ENCODE measurements at places on chromosomes 5 and 9.

GRCh38 chr5:133081036-133081435, 29.2 kb downstream of the HSPA4 start:
- ATAC-seq = no peak
- H3K4me1 ChIP-seq = no peaks in the 10 kb centered on the region
- no peaks in the 10 kb centered on the region for H3K27me3 ChIP-seq
- no peak overlapping the region for H3K4me3 ChIP-seq
- peaks cover 40% of the 10 kb centered on the region for H3K36me3 ChIP-seq

GRCh38 chr9:19998153-19998552, 209.3 kb upstream of the SLC24A2 start:
- no peak overlapping the region for H3K27ac ChIP-seq
- no peaks in the 10 kb centered on the region for H3K27me3 ChIP-seq
- H3K36me3 ChIP-seq = no peaks in the 10 kb centered on the region
- H3K4me3 ChIP-seq = no peak overlapping the region
- ATAC-seq = no peak

DNA sequence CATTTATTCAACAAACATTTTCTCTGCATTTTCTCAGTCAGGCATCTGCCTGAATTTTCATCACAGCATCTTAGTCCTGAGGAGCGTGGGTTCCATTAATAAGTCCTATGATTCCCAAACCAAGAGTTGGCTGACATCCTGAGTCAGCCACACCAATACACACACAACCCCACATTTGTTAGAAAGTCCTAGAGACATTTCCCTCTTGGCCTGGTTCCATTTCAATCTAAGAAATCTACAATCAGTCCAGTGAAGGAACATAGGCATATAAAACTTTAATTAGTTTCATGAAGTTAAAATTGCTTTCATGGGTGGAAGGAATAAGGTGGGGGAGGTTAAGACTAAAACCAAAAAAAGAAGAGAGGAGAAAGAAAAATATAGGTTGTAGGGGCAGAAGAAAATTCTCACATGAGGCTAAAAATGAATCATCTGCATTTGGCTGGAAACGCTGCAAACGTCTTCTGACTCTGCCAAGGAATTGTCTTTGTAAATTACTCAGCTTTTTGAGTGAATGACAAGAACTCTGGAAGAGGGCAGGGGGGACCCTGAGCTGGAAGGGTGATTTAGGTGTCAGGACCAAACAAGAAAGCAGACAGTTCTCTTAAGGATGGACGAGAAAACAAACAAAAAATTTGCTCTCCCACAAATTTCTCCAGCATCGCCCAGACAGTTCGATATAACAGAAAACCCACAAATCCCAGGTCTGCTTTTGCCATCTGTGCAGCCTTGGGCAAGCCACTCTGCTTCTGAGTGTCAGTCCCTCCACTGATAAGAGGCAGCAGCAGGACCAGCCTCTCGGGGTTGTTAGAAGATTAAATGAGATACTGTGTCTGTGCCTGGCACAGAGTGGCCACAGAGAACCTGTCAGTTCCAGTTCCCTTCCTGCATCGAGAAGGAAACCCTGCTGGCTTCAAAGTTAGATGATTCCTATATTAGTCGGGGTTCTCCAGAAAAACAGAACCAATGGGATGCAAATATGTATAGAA, 289.7 kb downstream of the CDK5RAP2 start:
- H3K27me3 ChIP-seq = no peaks in the 10 kb centered on the region
- no peaks in the 10 kb centered on the region for H3K4me1 ChIP-seq
- no peaks in the 10 kb centered on the region for H3K36me3 ChIP-seq
- no peak for ATAC-seq
- H3K4me3 ChIP-seq = no peak overlapping the region

DNA sequence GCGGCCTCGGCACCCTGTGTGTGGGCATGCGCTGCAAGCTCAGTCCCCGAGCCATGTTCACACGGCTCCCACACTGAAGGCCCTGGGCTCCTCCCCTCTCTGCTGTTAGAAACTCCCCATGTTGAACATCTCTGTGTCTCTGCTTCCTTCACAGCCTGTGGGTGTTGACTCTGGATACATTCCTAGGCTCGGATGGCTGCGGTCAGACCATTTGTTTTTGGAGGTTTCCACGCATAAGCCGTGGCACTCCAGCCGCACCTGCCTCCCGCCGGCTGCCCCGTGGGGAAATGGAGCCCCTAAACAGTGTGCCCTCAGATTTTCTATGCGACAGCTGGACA, 31.2 kb upstream of the LRRC14B start:
- ATAC-seq = no peak
- no peaks in the 10 kb centered on the region for H3K36me3 ChIP-seq
- H3K4me3 ChIP-seq = no peak overlapping the region
- H3K27ac ChIP-seq = no peak overlapping the region

GRCh38 chr9:110742741-110743371, 74.3 kb downstream of the MUSK start:
- peaks cover 9% of the 10 kb centered on the region for H3K4me1 ChIP-seq
- H3K4me3 ChIP-seq = no peak overlapping the region
- H3K36me3 ChIP-seq = no peaks in the 10 kb centered on the region
- ATAC-seq = peak; percentile 54
- H3K27me3 ChIP-seq = no peaks in the 10 kb centered on the region
- H3K27ac ChIP-seq = peak overlapping the region; percentile 72

GRCh38 chr9:123911024-123911423, 18.9 kb downstream of the DENND1A start:
- no peak for ATAC-seq
- H3K27ac ChIP-seq = no peak overlapping the region
- no peaks in the 10 kb centered on the region for H3K4me1 ChIP-seq
- no peak overlapping the region for H3K4me3 ChIP-seq
- no peaks in the 10 kb centered on the region for H3K36me3 ChIP-seq
- H3K27me3 ChIP-seq = no peaks in the 10 kb centered on the region

- ATAC-seq = no peak
- no peaks in the 10 kb centered on the region for H3K27me3 ChIP-seq
- H3K27ac ChIP-seq = no peak overlapping the region
- no peaks in the 10 kb centered on the region for H3K4me1 ChIP-seq
- H3K4me3 ChIP-seq = no peak overlapping the region
These were observed 94.5 kb downstream of the F2RL2 start for GRCh38 chr5:76528547-76529331.

DNA sequence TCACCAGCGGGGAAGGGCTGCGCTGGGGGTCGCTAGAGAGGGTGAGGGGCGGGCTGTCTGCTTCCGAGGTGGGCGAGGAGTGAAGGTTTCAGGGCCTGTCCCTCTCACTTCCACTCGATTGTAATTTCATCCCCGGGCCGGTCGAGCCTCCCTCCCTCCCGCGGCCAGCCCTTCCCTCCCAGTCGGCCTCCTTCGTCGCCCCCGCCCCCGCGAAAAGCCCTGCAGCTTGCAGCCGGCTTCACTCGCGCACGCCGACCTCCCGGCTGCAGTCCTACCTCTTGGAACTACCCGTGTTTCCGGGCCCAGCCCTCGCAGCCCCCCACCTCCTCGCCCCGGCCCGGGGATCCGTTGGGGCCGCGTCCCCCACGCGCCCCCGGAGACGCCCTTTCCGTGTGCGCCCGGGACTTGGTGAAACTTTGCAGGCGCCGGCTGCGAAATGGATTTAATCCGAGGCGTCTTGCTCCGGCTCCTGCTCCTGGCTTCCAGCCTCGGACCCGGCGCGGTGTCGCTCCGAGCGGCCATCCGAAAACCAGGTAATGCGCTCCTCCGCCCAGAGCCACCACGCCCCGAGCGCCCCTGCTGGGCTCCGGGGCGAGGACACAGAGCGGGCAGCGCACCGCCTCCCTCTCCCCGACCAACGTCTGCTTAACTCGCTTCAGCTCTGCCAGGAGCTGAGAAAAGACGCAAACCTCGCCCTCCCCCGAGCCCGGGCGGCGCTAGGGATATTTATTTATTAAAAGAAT, at the start of gene EGFLAM:
Gene EGFLAM (plus strand): TSS at position 241 of the 743 bp plus-strand sequence. CDS start 196 bp downstream, at position 437.
- peak within 1 kb of the TSS; percentile 16 for H3K27ac ChIP-seq
- peaks cover 64% of the 10 kb centered on the region for H3K27me3 ChIP-seq
- H3K4me3 ChIP-seq = peak within 1 kb of the TSS; percentile 32
- H3K4me1 ChIP-seq = peaks cover 13% of the 10 kb centered on the region
- no peak for ATAC-seq

DNA sequence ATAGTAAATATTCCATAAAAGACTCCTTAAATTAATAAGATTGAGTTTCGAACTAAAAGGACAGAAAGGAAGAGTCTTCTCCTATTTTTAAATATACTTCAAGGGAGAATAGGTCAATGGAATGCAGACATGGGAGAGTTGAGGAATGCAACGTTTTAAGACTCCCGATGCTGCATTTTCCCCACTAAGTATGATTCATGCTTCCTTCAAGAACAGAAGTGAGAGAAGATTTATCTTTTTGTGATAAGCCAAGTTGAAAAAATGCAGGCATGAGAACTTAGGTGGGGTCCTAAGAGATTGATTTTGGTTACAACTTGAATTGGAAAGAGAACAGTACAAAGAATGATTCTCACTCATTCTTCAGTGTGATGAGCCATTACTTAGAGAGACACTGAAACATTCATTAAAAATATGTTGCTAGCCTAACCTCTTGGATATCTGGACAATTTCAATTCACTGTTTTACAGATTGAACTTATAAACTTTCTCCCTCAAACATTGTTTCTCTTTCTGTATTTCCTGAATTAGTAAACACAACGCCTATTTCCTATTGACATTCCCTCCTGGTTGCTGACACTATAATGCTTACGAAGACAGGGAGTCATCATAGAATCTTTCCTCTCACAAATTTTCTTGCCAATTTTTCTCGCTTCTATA, 1666.1 kb upstream of the WWC1 start:
- no peak for ATAC-seq
- no peaks in the 10 kb centered on the region for H3K4me1 ChIP-seq
- no peaks in the 10 kb centered on the region for H3K36me3 ChIP-seq
- no peak overlapping the region for H3K4me3 ChIP-seq
- no peaks in the 10 kb centered on the region for H3K27me3 ChIP-seq

DNA sequence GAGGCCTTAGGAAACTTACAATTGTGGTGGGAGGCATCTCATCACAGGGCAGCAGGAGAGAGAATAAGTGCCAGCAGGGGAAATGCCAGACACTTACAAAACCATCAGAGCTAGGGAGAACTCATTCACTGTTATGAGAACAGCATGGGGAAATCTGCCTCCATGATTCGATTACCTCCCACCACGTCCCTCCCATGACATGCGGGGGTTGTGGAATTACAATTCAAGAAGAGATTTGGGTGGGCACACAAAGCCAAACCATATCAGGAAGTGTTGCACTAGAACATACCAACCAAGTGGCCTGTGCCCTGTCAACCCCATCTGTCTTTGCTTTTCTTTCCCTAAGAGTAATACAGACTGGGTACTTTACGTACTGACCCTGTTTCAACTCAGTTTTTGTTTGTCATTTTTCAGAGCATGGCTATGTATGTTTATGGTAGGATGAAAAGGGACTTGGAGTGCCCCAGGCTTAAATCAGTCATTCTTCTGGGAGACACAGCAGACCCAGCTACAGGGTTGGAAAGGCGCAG, 58.3 kb upstream of the TGFBR1 start:
- H3K27ac ChIP-seq = peak overlapping the region; percentile 69
- peak; percentile 25 for ATAC-seq
- no peaks in the 10 kb centered on the region for H3K27me3 ChIP-seq
- no peaks in the 10 kb centered on the region for H3K4me1 ChIP-seq
- H3K36me3 ChIP-seq = no peaks in the 10 kb centered on the region

GRCh38 chr9:82369251-82369945, 380.8 kb downstream of the SPATA31D1 start:
- H3K27ac ChIP-seq = no peak overlapping the region
- no peak for ATAC-seq
- H3K36me3 ChIP-seq = no peaks in the 10 kb centered on the region
- H3K4me3 ChIP-seq = no peak overlapping the region
- no peaks in the 10 kb centered on the region for H3K27me3 ChIP-seq

- ATAC-seq = peak; percentile 93
- H3K4me1 ChIP-seq = peaks cover 8% of the 10 kb centered on the region
- peak overlapping the region; percentile 29 for H3K27ac ChIP-seq
- H3K4me3 ChIP-seq = no peak overlapping the region
- H3K27me3 ChIP-seq = no peaks in the 10 kb centered on the region
These were observed 29.8 kb upstream of the GGTA1 start for GRCh38 chr9:121529237-121529987.

DNA sequence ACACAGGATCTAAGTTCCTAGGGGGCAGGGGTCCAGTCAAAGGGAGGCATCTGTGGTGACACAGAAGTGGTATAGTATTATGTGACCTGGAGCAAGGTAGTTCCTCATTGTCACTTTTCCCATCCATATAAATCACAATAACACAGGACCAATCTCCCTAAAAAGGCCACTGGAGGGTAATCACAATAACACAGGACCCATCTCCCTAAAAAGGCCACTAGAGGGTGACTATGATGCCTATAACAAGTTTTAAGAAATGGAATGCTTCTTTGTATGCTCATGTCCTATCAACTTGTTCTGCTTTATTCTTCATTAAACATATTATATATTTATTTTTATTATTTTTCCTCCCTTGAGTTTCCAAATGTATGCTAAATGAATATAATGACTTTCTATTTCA, 254.6 kb downstream of the ASTN2 start:
- ATAC-seq = no peak
- no peaks in the 10 kb centered on the region for H3K36me3 ChIP-seq
- no peaks in the 10 kb centered on the region for H3K4me1 ChIP-seq
- H3K4me3 ChIP-seq = no peak overlapping the region

DNA sequence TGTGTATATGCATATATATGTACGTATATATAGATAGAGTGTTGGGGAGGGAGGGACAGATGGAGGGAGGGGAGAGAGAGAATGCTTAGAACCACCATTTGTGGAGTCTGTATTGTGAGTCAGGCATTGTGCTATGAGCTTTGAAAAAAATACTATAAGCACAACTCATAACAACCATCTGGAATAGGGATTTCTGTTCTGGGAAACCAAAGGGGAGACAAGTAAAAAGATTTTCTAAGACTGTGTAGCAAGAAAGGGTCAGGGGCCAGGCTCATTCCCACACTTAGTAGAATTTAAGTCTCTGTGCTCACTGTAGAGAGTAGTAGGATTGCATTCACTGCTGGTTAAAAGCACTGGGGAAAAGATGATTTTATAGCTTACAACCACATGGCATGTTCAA, 202.3 kb upstream of the SGCD start:
- H3K27me3 ChIP-seq = no peaks in the 10 kb centered on the region
- H3K36me3 ChIP-seq = no peaks in the 10 kb centered on the region
- ATAC-seq = no peak
- no peak overlapping the region for H3K4me3 ChIP-seq
- H3K4me1 ChIP-seq = no peaks in the 10 kb centered on the region
